NCI-H1417 treated with DMSO at 0.1 percent for 48 hours (cell line): ENCODE measurements at places on chromosomes 5 and 9.

- no peak for DNase-seq
Observed at GRCh38 chr5:69509212-69509611, 16.6 kb downstream of the OCLN start.

DNA sequence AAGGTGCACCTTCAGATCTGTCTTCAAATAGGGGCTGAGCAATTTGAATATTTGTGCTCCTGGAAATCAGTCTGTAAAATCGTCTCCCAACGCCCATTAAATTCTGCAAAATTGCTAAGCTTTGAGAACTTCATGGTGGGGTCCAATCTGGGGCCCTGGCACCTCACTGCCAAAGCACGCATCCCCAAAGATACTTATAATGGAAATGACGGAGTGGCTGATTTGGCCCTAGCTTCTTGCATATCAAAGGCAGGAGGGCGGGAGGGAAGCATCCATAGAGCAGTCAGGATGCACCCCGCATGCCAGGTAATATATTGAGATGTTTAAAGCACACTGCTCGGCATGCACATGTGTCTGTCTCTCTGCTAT is 422.3 kb downstream of the EBF1 start:
- DNase-seq, result no peak

DNA sequence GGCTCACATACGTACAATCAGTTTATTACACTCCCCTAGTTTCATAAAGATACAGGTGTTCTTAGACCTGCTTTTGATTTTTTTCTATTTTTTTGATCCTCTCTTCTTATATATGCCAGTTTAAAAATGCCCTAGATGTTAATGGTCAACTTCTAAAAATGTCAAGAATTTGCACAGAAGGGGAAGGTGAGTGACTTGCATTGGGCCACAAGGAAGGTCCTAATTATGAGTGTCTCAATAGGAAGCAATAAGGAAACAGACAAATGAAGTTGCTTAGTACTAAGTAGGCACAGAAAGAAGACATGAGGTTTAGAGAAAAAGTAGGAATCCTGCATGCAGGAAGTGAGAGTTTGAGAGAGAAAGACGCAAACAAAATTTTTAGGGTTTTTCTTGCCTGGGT is 3.2 kb upstream of the CCDC171 start:
- DNase-seq, result no peak

DNA sequence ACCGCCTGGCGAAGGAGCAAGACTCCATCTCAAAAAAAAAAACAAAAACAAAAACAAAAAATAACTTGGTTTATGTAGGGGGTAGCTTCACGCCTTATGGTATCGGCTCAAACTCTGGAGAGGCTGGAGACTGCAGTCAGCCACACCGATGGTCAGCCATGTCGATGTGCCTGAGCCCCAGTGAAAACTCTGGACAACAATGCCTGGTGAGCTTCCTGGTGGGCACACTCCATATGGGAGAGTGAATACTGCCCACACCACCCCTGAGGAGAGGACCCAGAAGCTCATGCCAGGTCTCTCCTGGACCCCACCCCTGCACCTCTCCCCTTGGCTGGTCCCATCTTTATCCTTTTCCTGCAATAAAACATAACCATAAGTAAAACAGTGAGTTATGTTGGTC is 19.6 kb downstream of the IPPK start:
- no peak for DNase-seq

- no peak for DNase-seq
Observed at GRCh38 chr9:6197330-6197729, 18.3 kb upstream of the IL33 start.

DNA sequence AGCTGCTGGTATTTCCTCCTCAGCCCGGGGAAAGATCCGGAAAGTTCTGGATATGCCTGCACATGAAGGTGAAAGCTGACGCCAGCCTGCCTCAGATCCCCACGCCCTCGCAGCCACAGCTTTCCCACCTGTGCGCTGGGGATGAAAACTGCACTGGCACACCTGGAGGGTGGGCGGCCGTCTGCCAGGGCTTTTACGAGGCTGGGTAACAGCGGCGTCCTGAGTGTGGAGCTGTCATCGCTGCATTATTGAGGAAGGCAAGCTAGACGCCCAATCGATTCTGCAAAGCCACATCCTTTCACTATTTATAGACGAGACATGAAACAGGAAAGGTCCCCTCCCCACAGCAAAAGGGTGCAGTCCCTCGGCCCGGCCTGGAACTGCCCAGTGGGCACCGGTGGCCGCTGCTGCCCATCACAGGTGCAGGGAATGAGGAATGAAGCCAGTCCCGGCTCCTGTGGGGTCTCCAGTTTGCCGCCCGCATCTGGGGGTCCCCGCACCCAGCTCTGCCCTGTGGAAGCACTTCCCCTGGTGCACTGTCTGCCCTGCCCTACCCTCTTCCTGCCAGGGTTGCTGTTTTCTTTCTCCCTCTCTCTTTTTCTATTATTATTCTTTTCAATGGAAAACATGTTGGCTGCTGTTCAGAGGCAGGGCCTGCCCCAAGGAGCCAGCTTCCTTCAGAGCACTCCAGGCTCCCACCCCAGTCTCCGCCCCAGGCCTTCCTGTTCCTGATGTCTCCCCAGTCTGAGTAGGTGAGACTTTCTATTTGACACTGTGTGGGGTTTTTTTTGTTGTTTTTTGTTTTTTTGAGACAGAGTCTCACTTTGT is 7.0 kb downstream of the NOTCH1 start:
- DNase-seq, result no peak

- DNase-seq, result no peak
Observed at GRCh38 chr9:74521009-74521408, 23.9 kb downstream of the RORB start.

- DNase-seq, result no peak
Observed at GRCh38 chr5:139705191-139705590, 57.0 kb downstream of the CXXC5 start.

DNA sequence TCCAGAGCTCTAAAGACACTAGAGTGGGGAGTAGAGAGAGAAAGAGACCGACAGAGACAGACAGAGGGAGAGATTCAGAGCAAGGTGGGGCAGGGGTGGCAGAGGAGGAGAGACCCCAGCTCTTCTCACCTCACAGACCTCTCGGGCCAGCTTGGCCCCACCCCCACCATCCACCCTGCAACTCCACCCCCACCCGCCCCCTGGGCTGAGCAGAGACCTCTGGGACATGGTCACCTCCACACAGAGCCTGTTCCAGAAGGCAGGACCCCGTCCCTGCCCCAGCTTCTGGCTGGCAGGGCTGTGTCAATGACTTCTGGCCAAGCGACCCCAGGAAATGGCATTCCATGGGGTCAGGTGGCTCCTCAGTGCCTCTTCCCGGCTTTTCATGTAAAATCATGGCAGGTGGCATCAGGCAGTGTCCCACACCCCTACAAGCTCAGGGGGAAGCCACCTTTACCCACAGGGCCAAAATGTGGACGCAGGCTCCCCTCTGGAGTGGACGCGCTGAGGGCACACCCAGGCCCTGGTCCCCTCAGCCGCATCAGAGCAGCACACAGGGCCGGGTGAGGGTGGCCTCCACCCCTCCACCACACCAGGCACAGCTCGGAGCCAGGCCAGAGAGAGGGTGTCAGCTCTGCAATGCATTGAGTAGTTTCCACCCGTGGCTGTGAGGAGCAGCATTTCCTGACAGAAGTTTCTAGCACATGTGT is 131.2 kb upstream of the LPCAT1 start:
- DNase-seq, result no peak

- DNase-seq, result no peak
Observed at GRCh38 chr9:91781116-91781515, 168.9 kb downstream of the ROR2 start.
